ENCODE measurements at places on chromosomes 16 and 17.

DNA sequence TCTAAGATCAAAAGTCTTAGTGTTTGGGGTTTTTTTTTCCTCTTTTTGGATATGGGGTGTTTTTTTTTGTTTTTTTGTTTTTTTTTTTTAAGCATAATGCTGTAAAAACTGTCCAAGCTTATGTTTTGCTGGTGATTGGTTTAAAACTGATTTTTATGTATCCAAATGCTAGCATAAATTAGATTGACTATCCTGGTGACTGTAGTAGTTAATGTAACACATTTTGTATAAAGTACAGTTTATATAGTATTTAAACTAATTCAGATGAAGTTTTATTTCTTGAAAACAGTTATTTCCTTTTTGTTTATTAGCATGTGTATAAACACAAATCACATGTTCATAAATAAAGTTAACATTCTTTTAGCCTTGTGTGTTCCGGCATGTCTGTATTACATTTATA, 10.9 kb downstream of the RBBP6 start:
- no peak for DNase-seq

- DNase-seq, result no peak
Observed at GRCh38 chr17:19830061-19830460, 37.7 kb downstream of the ULK2 start.

DNA sequence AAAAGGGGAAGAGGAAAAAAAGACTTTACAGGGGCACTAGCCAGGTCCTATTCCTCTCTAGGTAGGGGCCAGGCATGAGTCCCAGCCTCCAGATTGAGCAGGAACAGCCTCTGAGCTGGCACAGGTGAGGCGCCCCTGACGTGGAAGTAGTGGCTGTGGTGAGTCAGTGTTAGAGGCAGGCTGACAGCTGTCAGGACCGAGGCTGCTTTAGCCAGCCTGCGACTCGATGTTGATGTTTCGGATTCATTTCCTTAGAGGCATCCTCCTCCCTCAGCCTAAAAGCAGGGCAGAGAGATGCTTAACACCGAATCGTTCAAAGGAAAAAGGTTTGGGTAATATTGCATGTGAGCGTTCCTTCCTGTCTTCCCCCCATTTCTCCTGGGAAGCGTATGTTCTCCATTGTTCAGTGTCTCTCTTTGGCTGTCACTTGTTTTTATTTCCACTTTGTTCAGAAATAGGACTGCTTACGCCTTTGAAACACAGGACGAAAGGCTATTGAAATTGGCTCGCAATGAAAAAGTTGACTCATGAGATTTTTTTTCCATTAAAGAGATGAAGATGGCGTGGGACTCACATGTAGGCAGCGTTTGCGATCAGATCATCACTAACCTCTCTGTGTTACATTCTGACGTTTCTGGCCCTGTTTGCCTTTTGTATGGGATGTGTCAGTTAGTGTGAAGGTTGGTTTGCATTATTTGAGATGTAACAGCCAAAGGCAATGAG, 1.3 kb downstream of the KIAA0513 start:
- peak; percentile 83 for DNase-seq

DNA sequence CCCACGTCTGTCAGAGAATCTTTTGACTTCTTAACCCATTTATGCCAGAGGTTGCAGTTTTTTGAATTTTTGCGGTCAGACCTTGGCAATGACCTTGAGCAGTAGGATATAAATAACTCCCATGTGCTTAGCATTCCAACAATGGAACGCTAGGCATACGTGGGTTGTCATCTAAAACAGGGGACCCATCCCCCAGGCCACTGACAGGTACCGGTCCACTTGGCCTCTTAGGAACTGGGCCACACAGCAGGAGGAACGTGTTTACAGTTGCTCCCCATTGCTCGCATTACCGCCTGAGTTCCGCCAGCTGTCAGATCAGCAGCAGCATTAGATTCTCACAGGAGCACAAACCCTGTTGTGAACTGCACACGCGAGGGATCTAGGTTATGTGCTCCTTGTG, 76.8 kb upstream of the LGALS9 start:
- DNase-seq, result no peak

- no peak for DNase-seq
Observed at GRCh38 chr17:1077986-1078711, 81.2 kb downstream of the TIMM22 start.

GRCh38 chr16:31000671-31001382, 9.6 kb downstream of the STX1B start:
- DNase-seq, result no peak

- no peak for DNase-seq
Observed at GRCh38 chr17:40827746-40828453, 5.5 kb upstream of the KRT10 start.

DNA sequence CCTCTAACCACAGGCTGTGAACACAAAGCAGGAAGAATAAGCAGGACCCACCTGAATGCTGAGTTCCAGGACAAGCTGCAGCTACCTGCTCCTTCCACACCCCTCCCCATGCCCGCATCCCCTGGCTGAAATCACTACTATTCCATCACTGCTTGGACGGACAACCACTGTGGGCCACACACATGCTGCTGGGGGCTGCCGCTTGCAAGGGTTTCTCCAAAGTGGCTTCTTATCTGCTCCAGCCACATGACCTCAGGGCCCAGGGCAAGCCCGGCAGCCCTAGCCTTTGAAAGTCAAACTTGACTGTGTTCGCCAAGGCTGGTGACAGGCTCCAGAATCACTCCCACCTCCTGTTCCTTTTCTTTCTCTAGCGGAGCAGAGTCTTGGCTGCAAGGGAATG, 18.4 kb downstream of the FA2H start:
- no peak for DNase-seq
